ENCODE measurements at places on chromosomes 12 and 14.

DNA sequence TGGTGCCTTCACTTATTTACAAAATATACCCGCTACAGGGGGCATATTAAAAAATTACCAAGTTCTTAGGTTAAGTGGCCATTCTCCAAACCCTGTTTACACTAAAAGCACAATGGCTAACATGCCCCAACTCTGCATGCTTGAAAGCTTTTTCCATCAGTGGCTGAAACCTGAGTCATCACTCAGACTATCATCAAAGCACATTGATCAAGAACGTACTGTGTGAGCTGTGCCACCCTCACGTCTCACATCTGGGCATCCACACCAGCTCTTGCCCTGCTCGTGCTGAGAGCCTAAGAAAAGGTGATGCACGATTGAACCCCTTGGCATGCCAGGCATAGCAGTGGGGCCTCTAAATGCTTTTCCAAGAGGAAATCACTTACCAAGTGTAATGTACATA, 13.2 kb downstream of the AQP6 start:
- DNase-seq: no peak

DNA sequence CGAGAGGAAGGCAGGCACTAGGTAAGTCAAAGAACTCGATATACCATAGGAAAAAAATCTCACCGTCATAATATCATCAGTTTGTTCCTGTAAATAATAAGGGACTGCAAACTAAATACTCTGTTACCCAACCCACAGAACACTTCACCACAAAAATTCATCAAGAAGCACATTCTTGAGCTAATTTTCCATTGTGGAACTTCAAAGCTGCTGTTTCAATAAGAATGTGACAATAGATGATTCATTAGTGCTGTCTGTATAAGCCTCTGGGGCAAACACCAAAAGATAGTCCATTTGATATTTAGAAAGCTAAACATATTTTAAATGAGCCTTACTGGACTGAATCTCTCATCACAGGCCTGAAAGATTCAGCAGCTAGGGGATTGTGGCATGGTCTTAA, 219.4 kb downstream of the KSR2 start:
- no peak for DNase-seq

GRCh38 chr14:55519473-55520080, 60.4 kb upstream of the KTN1 start:
- no peak for DNase-seq

GRCh38 chr12:79645235-79645630, 45.5 kb downstream of the PAWR start:
- DNase-seq: no peak

DNA sequence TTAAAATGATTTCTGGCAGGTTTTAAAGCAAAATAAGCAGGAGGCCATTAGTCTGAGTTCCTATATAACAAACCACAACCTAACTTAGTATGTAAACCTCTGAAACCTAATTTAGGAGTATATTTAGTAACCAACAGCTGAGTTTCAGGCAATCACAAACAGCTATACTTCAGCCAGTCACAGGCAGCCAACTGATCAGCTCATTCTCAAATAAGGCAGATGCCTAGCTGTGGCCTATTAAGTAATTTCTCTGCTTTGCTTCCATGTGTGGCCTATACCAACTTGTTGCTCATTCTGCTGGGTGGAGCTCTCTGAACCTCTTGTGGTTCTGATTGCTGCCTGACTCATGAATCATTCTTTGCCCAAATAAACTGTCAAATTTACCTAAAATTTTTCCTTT, 408.9 kb upstream of the FBXO33 start:
- DNase-seq: no peak

DNA sequence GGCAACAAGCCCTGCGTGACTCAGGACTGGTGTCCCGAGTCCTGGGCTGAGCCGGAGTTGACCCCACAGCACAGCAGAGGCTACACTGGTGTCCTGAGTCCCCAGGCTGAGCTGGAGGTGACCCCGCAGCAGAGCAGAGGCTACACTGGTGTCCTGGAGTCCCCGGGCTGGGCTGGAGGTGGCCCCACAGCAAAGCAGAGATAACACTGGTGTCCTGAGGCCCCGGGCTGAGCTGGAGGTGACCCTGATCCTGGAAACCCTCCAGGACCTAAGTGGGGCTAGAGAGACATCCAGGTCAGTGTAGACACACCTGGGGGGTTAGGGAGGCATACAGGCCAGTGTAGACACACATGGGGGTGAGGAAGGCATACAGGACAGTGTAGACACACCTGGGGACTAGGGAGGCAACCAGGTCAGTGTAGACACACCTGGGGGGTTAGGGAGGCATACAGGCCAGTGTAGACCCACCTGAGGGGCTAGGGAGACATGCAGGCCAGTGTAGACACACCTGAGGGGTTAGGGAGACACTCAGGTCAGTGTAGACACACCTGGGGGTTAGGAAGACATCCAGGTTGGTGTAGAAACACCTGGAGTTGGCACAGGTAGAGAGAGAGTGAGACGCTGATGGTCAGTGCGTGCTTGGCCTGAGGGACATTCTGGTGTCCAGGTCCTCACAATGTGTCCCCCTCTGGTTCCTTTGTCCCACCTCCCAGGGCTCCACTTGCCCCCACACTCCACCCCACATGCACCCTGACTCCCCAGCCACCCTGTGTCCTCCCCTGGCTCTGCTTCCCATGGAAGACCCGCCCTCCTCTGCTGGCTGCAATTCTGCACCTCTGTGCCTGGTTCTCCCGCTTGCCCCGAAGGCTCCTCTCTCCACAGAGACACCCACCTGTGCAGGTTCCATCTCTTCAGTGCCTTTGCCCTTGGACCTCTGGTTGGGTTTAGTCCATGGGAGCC, 321.6 kb upstream of the SFSWAP start:
- DNase-seq: no peak

DNA sequence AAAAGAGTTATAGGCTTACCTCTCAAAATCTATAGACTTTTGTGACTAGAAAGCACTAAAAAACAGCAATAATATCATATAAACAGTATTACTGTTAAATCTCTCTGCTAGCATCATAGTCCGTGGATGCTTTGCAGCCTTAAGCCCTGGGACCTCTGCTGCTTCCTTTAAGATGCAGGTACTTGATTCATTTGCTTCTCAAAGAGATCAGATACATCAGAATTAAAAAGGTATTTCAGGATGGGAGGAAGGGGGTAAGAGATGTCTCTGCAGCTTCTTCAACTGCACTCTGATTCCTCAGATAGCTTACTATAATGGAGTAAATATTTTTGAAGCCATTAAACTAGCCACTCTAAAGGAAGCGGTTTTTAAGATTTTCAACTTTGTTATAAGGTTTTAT, 49.3 kb downstream of the PAPLN start:
- no peak for DNase-seq

- DNase-seq: no peak
Observed at GRCh38 chr14:61326146-61326545, 4.8 kb downstream of the PRKCH start.

DNA sequence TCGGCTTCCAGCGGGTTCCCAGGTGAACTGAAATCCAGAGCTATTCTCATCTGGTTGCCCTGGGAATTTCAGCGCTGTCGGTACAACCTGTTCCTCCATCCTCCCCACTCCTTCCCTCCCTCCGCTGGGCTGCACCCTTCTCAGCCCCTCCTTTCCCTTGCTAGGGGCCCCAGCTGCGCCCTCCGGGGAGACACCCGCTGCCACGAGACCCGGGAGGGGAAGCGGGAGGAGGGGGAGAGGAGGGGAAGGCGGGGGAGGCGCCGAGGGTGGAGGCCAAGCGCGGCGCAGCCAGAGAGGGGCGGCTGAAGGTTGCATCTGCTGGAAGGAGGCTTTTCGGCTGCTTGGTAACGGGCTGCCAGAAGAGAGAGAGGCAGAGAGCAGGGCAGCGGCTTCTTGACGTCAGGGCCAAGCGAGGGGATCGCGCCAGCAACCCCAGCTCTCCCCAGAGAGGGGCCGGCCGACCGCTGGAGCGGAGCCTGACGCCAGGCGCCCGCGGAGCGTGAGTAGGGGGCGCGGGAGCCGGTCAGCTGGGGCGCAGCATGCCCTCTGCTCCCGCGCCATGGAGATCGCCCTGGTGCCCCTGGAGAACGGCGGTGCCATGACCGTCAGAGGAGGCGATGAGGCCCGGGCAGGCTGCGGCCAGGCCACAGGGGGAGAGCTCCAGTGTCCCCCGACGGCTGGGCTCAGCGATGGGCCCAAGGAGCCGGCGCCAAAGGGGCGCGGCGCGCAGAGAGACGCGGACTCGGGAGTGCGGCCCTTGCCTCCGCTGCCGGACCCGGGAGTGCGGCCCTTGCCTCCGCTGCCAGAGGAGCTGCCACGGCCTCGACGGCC, at the start of gene KCNA5:
Gene KCNA5 (plus strand): TSS at position 291 of the 831 bp plus-strand sequence. CDS start 269 bp downstream, at position 560.
- DNase-seq: no peak

GRCh38 chr12:30823156-30823699, 68.5 kb upstream of the CAPRIN2 start:
- no peak for DNase-seq

- DNase-seq: no peak
Observed at GRCh38 chr12:30414507-30414906, 281.2 kb downstream of the IPO8 start.

- DNase-seq: no peak
Observed at GRCh38 chr12:132199526-132200319, 55.5 kb downstream of the NOC4L start.

- DNase-seq: no peak
Observed at GRCh38 chr12:108816652-108817335, 40.6 kb downstream of the SSH1 start.

DNA sequence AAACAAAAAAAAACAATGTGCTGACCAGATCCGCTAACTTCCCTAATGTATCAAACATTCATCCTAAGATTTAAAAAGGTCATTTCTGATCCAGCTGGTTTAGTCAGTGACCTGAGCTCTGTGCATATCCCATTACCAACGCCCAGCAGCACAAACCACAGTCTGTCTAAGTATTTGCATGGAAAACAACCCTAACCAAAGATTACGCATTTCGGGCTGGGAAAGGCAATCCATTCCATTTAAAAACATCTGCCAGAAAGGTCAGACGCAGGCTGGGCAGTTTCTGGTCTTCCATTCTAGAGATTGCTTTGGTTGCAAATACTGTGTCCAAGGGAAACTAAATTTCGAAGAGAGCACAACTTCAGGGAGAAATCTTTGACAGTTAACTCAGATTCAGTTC, 234.9 kb downstream of the FLRT2 start:
- DNase-seq: no peak

DNA sequence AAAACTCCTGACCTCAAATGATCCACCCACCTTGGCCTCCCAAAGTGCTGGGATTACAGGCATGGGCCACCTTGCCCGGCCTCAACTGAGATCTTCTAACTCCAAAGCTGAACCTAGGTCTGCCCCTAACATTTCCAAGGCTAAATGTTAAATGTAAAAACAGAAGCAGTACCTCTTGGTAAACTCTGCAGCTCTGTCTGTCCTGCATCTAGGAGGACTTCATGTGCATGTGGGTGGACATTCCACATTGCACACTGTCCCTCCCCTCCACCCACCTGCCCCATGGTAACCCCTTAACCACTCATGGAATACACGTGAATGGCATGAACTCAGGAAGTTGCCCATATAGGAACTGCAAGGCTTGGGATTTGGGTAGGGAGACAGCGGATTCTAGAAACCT, 33.1 kb downstream of the SNX6 start:
- DNase-seq: no peak

GRCh38 chr14:103131580-103131979, 8.3 kb downstream of the TNFAIP2 start:
- DNase-seq: no peak

- no peak for DNase-seq
Observed at GRCh38 chr14:53841109-53842099, 115.2 kb downstream of the BMP4 start.

DNA sequence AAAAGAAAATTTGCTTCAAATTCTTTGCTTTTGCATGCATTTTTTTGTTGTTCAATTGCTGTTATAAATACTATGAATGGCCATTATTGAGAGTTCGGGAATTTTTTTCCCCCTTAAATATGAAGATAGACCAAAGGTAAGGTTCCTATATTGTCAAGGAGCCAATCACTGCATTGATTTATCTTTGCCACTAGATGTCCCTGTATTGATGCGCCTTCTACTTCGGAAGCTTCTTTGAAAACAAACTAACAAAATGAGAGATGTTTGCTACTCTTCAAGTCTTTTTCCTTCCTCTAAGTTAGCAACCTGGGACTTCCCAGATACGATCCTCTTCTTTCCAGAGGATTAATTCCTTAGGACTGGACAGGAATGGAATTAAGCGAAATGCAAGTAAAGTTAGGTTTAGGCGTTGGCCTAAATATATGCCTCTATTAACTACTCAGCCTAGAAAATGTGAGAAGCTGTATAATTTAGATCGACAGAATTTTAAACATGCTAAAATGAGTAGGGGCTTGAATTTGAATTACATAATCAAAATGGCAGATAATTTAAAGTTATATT, 318.1 kb downstream of the AEBP2 start:
- DNase-seq: no peak

- no peak for DNase-seq
Observed at GRCh38 chr12:100824476-100824875, 29.9 kb downstream of the ANO4 start.

DNA sequence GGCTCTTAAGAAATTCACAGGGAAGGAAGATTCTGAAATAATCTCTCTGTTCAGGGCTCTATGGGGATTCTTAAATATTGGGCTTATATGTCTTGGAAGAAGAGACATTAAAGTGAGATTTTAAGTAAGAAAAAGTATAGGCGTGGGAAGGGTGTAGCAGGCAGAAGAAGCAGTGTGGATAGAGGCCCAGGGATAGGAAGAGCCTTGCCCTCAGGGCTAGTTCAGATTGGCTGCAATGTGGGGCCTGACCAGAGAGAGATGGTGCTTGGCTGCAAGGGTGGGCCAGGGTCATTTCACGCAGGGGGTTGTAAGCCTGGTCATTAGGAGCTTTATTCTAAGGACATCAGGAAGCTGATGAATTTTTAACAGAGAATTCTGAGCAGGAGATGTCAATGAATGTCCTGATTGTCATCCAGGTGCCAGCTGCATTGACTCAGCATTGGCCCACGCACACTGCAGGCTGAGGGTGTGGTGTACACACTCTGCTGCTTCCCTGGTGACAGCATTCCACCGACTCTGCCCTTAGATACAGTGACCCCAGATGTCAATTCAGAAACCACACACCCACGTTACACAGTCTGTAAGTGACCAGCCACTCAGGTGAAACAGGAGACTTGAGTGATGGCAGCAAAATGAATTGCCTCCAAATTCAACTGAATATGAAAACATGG, 582.5 kb downstream of the NRXN3 start:
- no peak for DNase-seq

DNA sequence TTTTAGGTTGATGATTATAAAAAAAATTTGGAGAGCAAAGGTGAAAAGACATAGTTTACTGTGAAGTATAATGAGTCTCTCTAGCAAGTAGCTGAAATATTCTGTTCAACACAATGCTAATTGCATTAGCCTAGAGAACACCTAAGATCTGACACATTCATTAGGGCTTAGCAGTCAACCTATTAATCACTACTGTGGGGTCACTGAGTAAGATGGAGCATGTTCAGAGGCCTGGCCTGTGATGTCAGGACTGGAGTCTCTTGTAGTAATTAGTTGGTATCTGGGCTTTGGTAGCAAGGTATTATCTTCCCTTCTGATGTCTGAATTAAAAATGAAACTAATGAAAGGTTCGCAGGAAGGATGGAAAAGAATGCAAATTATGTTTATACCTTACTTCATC, 112.7 kb downstream of the SLC16A7 start:
- no peak for DNase-seq

- no peak for DNase-seq
Observed at GRCh38 chr14:69263364-69263763, 3.4 kb downstream of the GALNT16 start.
